Stimulated activated CD8-positive, alpha-beta memory T cell treated with anti-CD3 and anti-CD28 coated beads, Interleukin-2, amount 100 ng/mL, for 1 hour (primary cell): ENCODE measurements at places on chromosomes 1 and 21.

GRCh38 chr1:43358121-43358745, 548 bp upstream of the CDC20 start:
- DNase-seq, result no peak

DNA sequence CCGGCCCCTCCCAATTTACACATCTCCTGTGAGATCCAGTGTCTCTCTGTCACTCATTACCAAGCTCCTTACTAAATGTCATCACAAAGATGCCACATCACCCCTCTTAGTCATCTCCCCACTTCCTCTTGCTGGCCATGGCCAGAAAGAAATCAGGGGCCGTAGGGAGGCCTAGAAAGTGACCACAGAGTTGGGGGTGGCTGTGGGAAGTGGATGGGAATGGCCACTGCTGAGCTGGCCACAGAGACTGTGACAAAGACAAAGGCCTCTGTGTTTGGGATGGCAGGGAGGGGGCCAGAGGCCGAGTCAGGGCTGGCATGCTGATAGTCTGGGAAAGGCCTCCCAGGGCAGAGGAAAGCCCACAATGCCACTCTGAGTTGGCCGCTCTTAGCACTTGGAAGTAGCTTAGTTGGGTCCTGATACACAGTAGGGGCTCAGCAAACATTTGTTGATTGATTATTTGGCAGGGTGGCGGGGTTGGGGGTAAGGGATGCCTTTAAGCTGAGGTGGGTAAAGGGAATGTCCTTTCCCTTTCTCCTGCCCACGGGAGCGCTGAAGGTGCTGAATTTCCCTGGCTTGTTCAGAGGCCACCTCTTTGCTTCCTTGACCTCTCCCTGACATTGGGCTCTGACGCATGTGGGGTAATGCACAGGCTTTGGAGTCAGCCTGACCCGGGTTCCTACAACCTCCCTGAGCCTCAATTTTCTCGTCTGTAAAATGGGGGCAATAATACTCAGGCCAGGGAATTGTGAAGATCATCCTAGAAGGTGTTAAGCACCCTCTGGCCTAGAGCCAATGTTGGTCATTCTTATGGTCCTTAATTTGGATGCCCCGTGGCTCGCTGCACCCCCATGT, 13.2 kb downstream of the NAV1 start:
- no peak for DNase-seq

GRCh38 chr1:53557369-53557768, 98.2 kb downstream of the DMRTB1 start:
- DNase-seq, result no peak

DNA sequence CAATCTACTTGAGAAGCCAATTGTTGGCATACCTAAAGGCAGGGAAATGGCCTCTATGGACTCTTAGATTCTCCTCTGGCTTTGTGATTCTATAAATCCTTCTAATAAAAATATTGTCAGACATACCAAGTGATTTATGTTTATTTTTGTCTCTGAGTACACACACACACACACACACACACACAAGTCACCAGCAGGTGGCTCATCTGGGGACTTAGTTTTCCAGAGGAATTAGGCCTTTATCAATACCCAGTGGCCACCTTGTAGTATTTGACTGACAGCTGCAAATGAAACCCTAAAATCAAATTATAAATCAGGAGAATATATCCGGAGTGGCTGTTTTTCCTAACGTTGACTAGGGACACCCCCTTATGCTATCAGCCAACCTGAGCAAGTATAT, 258.5 kb downstream of the BRINP2 start:
- no peak for DNase-seq

GRCh38 chr1:61285371-61285885, 203.1 kb downstream of the NFIA start:
- DNase-seq, result no peak

GRCh38 chr1:185500001-185500626, 183.1 kb upstream of the IVNS1ABP start:
- DNase-seq, result no peak

DNA sequence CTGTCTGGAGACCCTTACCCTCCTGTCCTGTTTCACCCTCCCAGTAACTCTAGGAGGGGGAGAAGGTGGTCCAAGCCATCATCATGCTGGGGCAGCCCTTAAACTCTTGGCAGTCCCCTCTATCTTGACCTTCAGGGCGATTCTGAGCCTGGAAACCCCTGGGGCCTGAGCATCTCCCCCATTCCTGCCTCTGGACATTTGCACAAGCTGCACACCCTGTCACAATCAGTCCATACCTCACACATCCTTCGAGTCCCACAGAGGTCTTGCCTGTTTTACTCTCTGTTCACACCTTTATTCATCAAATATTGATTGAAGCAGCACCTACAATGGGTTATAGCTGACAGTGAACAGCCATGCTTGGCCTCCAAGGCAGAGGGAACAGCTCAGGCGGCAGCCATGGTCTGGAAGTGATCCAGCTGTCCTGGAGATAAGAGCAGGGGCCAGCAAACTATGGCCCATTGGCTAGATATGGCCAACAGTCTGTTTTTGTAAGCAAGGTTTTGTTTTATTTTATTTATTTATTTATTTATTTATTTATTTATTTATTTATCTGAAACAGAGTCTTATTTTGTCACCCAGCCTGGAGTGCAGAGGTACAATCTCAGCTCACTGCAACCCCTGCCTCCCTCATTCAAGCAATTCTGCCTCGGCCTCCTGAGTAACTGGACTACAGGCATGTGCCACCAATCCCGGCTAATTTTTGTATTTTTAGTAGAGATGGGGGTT, 7.1 kb upstream of the FAM131C start:
- DNase-seq, result no peak

- DNase-seq, result no peak
Observed at GRCh38 chr1:41806472-41807155, 112.1 kb downstream of the HIVEP3 start.

- DNase-seq, result no peak
Observed at GRCh38 chr1:66598670-66599069, 64.7 kb downstream of the SGIP1 start.

GRCh38 chr1:247119600-247120407, 15.6 kb upstream of the ZNF669 start:
- DNase-seq, result no peak
